ENCODE measurements at places on chromosomes 4 and X.

DNA sequence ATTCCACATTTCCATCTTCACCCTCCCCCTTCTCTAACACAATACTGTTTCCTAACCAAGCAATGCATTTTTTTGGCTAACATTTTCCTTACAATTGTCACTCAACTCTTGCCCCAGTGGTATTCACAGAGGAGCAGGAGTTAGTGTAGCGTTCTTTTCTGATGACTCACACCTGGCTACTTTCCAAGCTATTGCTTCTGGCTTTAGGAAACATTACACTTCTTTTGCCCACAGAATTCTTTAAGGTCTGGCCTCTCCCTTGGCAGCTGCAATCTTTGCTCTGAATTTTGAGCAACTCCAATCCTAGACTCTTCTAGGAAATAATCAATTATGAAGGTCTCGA is 27.5 kb upstream of the PDGFC start:
- DNase-seq, result no peak

DNA sequence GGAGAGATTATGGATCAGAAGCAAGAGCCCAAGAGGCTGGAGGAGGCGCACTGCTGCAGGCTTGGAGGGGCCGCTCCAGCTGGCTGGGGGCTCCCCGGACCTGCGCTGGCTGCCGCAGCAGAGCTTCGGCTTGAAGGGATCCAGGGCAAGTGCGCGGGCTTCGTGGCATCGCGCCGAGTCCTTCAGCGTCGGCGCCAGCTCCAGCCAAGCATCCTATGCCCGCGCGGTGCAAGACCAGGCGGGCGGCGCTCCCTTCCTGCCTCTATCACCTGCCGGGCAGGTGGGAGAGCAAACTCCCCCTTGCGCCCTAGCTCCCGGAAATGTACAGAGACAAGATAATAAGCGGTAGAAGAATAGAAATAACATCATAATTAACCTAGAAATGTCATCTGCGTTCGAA is 10.5 kb upstream of the UCP1 start:
- DNase-seq, result no peak

DNA sequence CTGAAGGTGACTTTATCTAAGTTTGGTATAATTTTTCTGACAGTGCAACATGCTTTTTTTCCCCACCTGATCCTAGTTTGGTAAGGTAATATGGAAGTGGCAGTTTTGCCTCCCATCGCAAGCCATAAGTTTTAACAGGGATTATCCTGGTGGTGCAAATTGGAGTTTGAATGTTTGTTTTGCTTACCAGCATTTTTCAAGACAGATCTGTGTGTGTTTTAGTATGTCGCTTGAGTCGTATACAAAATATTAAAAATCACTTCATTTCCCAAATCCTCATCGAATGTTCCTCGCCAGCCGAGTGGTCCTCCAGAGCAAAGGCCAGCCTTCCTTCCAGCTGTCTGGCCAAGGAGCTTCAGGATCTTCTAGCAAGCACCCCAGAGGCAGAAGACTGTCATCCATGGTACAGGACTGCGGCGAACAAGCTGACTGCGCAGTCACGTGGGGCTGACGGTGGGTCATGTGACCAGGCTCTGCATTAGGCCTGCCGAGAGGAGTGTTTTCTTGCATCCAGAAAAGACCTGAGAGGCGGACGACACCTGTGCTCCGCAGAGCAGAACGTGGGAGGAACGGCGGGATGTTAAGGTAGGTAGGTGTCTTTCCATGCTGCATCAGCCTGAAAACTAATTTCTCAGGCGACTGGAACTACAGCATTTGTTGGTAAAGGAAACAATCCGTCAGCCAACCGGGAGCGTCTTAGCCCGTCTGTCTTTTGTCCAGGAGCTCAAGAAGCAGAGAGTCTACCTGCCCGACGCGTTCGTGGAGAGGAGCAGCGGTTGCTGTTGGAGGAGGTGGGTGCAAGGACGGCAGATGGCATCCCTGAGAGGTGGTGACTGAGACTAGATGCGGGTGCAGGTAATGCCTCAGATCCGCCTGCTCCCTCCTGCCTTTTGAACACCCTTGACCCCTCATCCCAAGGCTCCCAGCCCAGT is at the start of gene GPRASP3:
GPRASP3 (plus strand) TSS at position 507 of the 932 bp plus-strand sequence. CDS start 28,253 bp downstream, outside the sequence.
- peak; percentile 71 for DNase-seq

- DNase-seq, result no peak
Measured at GRCh38 chr4:26355392-26356052, 34.7 kb downstream of the RBPJ start.

DNA sequence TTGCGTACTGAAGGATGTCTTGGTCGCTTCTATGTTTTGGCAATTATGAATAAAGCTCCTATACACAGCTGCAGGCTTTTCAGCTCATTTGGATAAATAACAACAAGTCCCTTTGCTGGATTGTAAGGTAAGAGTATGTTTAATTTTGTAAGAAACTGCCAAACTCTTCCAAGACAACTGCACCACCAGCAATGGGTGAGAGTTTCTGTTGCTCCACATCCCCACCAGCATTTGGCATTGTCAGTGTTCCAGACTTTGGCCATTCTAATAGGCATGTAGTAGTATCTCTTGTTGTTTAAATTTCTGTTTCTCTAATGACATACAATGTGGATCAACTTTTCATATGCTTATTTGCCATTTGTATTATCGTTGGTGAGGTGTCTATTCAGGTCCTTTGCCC is 44.3 kb downstream of the FNIP2 start:
- no peak for DNase-seq

GRCh38 chrX:107742700-107743191 is 32.8 kb downstream of the TSC22D3 start:
- no peak for DNase-seq

- DNase-seq, result no peak
Measured at GRCh38 chr4:17765514-17766286, 15.7 kb downstream of the FAM184B start.

DNA sequence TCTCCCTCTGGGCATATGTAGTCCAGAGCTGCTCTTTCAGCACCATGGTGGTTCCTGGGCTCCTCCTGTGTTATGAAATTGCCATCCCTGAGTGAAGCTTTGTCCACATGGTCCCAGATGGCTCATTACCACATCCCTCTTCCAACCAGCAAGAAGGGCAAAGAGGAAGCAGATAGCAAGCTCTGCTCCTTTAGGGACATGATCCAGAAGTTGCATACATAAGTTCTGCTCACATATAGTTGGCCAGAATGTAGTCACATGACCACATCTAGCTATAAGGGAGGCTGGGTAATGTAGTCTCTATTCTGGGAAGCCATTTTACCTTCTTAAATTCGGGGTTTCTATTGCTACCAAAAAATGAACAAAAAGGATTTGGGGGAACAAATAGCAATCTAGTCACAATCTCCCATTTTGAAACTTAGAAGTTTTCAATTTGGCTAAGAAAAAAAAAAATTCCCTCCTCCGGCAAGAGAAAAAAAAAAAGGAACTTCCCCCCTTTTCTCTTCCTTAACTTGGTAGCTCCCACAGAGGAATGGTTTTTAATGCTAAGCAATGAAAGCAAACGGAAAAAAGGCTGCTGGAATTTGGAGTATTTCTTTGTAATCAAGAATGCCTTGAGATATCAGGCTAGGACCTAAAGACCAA is 88.2 kb upstream of the USP9X start:
- DNase-seq, result no peak

DNA sequence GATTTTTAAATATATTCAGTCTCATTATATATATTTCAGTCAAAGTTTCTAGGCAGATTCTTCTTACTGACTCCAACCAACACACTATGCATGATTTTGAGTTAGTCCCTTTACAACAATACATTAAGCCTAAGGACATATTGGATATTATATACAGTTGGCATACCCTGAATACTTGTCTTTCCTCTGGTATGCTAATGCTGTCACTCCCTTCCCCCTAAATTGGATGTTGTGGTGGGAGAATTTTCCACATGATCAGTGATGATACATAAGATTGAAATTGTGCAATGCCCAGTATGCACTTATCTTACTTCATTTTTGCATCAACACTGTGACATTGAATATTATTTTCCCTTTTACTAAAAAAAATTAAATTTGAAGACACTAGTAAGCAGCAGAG is 935.2 kb downstream of the PCDH7 start:
- no peak for DNase-seq

- DNase-seq, result no peak
Measured at GRCh38 chr4:98204236-98204553, 57.0 kb upstream of the RAP1GDS1 start.

DNA sequence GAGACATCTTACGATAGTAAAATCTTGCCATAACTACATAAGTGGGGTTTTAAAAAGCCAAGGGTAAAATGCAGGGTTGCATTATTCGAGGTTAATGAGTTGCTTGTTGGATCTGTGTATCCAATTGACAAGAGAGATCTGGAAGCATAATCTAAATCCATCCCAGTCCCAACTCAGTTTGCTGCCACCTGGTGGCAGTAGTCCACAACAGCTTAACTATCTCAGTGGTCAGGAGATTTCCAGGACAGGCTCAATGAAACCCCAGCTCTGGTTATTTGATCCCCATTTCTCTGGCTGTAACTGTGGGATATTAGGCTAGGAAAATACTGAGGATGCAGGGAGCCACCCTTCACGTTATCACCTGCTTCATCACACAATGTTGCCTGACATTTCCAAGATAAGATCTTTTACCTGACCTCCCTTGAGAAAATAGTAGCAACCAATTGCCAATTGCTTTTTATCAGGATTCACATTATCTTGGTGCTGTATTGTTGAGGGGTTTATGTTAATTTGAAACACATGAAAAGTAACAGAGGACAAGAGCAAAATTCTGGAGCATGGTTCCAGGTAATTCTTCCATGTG is 88.2 kb upstream of the TNIP3 start:
- DNase-seq, result peak; percentile 70

- no peak for DNase-seq
Measured at GRCh38 chr4:137678796-137679195, 146.5 kb upstream of the PCDH18 start.

DNA sequence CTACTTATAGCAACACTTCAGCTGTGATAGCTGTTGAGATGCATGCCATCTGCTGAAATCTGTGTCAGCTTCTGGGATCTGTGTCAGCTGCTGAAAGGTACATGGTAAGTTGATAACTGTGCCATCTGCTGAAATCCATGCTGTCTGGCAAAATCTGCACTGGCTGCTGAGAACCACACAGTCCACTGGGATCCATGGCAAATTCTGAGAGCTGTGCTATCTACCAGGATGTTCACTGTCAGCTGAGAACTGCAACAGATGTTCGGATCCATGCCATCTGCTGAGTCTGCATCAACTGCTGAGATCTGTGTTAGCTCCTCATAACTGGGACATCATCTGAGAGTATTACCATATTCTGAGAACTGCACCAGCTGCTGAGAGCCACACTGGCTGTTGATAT is 430.5 kb upstream of the POU3F4 start:
- DNase-seq, result no peak

DNA sequence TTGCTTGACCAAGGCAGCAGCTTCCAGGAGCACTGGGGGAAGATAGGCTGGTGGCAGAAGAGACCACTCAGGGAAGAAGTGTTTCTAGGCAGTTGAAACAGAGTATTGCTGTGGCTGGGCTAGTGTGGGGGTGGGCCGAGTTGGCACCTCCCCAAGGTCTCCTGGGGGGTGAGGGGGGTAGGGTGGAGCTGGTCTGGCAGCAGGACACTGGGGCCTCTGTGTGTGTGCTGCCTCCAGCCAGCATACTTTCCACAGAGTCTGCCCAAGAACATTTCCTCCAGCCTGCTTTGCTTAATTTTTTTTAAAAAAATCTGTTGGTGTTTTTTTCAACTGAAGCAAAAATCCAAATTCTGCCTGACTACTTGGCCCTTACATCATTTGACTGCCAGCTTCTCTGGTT is 4.0 kb downstream of the ITIH6 start:
- DNase-seq, result no peak

GRCh38 chrX:106894978-106895452 is 8.1 kb downstream of the RIPPLY1 start:
- DNase-seq, result no peak

GRCh38 chrX:45050558-45050957 is 150.1 kb downstream of the DIPK2B start:
- DNase-seq, result no peak

GRCh38 chrX:55057675-55058249 is 17.1 kb upstream of the PAGE2B start:
- DNase-seq, result peak; percentile 52

DNA sequence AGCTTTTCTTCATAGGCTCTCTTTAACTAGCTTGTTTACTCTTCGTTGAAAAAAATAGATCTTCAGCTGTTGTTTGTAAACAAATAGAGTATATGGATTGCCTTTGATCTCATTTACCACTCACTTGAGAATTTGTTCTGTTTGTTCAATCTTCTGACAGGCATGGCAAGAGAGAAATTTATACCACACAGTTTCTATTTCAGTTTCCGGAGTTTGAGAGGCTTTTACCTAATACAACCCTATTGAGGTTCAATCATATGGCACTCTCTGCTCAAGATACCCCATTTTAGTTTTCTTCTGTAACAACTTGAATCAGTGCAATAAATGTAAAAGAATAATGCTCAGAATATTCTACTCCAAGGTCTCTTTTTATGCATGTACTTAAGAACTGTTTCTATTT is 148.0 kb downstream of the EMCN start:
- no peak for DNase-seq

GRCh38 chr4:85673540-85673939 is 198.6 kb downstream of the ARHGAP24 start:
- no peak for DNase-seq

- DNase-seq, result no peak
Measured at GRCh38 chr4:110108422-110108821, 90.0 kb downstream of the ELOVL6 start.

GRCh38 chr4:100079264-100079663 is 111.0 kb downstream of the DDIT4L start:
- DNase-seq, result peak; percentile 12

DNA sequence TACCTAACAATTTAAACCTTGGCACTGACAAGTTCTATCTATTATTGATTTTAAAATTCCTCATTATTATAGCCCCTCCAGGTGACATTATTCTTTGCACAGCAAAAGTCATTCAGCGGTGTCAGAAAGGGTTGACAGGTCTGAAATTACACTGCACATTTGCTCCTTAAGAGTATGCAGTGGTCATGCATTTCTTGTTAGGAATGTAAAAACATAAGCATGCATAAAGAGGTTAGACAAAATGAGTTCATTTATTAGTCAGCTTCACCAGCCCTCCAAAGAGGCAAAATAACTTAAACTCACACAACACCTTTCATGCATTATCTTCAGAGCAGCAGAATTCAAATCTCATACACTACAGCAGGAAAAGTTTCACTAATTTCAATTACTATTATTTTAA is 158.8 kb downstream of the HNRNPD start:
- no peak for DNase-seq

- DNase-seq, result no peak
Measured at GRCh38 chr4:55733932-55734331, 85.7 kb upstream of the EXOC1L start.

DNA sequence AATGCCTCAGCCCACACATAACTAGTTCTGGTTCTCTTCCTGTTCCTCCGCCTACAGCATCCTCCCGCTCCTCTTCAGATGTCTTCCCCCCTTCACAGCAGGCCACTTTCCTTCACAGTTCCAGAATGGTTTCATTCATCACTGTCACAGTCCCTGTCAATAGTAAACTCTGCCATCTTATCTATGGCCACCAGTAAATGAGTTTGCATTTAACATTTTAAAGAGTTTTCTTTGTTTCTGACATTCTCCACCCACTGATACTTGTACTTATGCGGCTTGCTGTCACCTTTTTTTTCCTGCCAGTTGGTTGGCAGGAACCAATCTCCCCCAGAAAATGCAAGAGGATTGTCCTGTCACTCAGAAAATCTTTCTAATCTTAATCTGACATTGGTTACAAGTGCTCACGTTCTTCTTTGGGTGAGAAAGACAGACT is 114.1 kb downstream of the GLUD2 start:
- peak; percentile 33 for DNase-seq

Measured in activated CD4-positive, alpha-beta T cell treated with anti-CD3 and anti-CD28 coated beads, Interleukin-2, amount 50 U/mL, for 16 hours (primary cell).